ENCODE measurements at places on chromosomes 5 and 9.

DNA sequence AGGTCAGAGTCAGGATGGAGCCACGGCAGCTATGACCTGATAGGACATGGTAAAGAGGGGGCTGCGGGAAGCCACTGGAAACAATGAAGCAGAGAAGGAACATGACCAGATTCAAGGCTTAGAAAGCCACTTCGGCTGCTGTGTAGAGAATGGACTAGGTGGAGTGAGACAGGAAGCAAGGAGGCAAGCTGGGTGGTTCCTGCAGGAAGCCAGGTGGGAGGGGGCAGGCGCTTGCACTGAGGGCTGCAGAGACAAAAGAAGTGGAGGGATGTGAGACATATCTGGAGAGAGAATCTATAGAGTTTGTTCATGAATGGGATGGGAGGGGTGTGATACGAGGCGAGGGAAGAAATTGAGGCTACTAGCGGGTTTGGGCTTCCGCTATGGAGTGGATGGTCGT lies 19.0 kb upstream of the N4BP3 start:
- no peak for DNase-seq

GRCh38 chr9:17135295-17136160 lies 688 bp downstream of the CNTLN start:
- peak; percentile 48 for DNase-seq

GRCh38 chr5:5309645-5310044 lies 112.8 kb upstream of the ICE1 start:
- no peak for DNase-seq

GRCh38 chr5:157993986-157994691 lies 135.2 kb upstream of the CLINT1 start:
- no peak for DNase-seq

GRCh38 chr9:21747175-21747574 lies 55.3 kb upstream of the MTAP start:
- no peak for DNase-seq

GRCh38 chr5:157677931-157678330 lies 6.6 kb downstream of the C5orf52 start:
- no peak for DNase-seq

- DNase-seq: no peak
These were observed 96.4 kb downstream of the GNAQ start for GRCh38 chr9:77935211-77935610.

DNA sequence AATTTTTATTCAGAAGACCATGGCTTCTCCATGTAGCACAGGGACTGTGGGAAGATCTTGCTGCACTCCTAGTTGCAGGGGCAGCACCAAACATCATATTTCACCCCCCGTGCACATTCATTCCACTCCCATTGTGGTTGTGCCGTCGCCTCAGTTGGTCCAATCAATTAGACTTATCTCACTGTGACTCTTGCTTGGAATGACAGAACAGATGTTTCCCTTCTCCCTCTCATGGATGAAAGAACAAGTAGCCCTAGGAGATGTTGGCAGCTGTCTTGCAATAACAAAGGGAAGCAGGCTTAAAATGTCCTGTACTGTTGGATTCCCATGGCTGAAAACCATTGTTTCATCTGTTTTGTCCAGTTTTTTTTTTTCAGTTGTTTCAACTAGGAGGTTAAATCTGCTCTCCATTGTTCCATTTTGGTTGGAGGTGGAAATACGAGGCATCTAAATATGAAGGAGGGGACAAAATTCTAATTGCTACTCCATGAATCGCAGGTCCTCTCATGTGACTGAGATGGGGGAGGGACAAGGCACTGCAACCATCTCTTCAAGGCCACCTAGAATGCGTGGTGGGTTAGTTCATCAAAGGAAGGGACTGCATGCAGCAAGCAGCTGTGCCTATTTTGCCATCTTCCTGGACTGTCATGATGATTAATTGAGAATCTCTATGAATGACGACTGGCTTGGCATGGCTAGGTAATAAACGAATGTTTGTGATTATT lies 214.4 kb downstream of the NSG2 start:
- DNase-seq: no peak

- no peak for DNase-seq
These were observed 92.8 kb upstream of the EPB41L4A start for GRCh38 chr5:112511920-112512319.

GRCh38 chr9:127545196-127546124 lies 66.6 kb upstream of the STXBP1 start:
- DNase-seq: peak; percentile 74

DNA sequence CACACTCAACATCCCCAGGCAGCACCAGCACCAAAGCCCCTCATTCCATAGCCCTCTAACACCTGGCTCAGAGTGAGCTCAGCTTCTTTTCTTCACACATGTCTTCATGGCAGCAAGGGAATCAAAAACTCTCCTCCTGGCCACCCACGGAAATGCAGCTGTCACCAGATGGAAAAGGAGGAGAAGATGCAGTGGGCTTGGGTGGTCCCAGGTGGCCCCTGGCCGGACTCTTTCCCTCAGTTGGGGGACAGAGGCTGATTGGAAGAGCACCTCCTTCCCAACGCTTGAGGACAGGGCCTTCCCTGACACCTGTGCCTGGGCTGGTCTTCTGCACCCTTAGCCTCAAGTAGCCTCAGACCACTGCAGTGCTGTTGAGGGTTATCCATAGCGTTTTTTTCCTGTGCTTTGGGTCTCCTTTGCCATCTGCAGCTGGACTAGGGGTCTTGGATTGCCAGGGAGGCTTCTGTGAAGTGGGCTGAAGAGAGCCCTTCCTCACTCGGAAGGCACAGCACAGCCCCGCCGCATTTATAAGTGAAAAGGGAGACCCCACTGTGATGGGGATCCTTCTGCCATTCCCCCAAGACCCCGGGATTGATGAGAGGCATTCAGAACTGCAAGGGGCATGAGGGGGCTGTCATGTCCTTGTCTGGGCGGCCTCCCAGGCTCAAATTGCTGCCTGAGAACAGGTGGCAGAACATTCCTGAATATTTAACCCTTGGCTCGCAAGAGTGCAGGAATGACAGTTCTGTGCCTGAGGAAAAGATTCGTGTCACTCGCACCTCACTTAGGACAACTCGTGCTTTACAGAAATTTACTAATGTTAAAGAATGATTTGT lies 200.0 kb downstream of the AUH start:
- no peak for DNase-seq

DNA sequence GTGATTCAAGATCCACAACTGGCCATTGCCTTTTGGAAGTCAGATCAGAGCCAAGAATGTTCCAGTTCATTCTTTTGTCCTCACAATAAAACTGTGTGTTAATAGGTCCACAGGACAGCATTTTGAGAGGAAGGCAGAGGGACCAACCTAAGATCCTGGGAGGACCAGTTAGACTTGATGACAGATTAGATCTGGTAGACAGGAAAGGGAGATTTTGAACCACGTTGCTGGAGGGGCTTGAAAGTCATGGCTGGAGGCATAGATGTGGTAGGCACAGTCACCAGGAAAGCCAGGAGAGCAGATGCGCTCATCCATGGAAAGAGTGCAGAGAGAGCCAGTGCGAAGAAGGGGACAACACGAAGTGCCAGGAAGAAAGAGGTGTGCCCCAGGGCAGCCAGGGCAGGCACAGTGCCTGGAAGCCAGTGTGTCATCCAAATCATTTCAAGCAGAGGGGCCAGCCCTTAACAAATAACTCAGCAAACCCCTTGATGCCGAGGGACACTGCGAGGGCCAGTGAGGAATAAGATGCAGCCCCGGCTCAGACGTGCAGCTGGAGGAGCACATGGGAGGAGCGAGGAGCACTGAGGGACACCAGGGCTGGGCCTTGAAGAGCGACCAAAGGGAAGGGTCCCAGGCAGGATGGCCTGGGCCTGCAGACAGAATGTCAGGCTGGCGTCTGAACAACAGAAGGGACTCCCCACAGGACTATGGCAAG lies 12.8 kb upstream of the SLC2A8 start:
- no peak for DNase-seq

DNA sequence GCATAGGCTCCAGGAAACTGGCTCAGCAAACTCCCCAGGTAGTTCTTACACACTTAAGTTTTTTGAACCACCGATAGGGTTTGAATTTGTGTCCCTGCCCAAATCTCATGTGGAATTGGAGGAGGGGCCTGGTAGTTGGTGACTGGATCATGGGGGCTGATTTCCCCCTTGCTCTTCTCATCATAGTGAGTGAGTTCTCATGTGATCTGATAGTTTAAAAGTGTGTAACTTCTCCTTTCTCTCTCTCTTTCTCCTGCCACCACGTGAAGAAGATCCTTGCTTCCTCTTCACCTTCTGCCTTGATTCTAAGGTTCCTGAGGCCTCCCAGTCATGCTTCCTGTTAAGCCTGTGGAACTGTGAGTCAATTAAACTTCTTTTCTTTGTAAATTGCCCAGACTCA lies 22.4 kb upstream of the HACD4 start:
- no peak for DNase-seq

- no peak for DNase-seq
These were observed 96.3 kb downstream of the UNC13B start for GRCh38 chr9:35257986-35258659.

DNA sequence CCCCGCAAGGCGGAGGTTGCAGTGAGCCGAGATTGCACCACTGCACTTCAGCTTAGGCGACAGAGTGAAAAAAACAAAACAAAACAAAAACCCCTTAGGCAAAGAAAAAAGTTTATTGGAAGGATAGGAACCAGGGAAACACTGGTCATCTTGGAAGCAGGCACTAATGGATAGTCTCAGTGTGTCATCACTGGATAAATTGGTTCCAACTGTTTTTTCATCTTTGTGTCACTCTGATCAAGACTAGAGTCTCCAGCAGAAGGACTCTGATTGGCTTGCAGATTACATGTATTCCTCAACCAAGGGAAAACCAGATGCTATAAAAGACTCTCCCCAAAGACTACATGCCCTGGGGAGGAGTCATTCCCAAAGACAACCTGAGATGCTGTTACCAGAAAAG lies 35.0 kb upstream of the HMHB1 start:
- DNase-seq: no peak

DNA sequence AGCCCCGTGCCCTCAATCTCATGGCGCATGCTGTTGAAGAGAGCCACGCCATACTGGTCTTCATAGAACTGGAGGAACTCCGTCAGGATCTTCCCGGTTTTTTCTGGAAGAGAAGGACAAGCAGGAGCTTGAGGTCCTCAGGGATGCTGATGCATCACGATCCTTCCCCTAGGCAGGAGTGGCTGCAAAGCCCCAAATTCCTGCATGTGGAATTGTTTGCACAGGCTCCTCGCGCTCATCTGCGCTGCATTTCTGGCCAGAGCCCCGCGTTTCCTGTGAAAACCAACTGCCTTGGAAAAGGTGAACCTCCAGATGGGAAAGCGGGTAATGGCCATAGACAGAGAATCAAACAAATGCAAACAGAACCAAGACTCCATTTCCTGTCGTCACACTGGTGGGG lies 80.4 kb downstream of the LRSAM1 start:
- DNase-seq: no peak

DNA sequence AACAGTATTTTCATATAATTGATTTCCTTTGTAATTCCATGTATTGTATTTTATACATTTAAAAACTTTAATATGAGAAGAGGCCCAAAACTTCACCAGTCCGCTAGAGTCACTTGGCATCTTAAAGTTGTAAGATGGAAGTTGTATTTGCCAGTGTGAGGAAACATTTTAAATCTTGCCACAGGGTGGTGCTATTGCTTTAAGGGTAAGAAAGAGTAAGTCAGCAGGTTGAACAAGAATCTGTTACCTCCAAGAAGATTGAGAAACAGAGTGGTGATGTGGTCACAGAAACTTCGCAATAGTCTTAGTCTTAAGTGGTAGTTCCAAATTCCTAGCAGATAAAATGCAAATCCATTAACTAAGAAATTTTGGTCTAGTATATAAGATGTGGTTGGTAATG lies 39.8 kb upstream of the RANBP6 start:
- DNase-seq: peak; percentile 74

DNA sequence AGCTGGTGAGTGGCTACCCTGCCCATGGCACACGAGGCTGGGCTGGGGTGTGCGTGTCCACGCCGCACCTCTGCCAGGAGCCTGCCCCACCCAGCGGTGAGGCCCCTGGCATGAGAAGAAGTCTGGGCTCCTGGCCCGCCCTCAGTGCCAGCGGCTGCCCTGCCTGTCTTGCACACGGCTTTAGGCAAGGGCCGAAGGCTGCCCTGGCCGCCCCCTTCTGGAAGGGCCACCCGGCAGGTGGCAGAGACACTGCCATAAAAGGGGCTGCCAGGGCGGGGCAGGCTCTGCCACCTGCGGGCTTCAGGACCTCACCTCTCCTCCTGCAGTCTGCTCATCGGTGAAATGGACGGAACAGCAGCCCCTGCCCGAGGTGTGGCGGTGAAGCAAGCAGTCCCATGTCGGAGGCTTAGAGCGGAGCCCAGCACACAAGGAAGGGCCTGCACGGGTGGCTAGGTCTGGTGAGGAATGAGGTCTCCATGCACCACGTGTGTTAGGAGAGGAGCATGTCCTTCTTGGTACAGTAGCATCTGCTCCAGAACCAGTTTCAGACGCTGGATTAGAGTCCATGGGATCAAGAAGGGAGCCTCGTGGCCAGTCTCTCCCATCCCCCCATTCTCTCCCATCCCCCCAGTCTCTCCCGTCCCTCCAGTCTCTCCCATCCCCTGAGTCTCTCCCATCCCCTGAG lies 34.8 kb upstream of the TMEM250 start:
- DNase-seq: no peak

GRCh38 chr5:137201876-137202275 lies 297.2 kb downstream of the SPOCK1 start:
- no peak for DNase-seq

DNA sequence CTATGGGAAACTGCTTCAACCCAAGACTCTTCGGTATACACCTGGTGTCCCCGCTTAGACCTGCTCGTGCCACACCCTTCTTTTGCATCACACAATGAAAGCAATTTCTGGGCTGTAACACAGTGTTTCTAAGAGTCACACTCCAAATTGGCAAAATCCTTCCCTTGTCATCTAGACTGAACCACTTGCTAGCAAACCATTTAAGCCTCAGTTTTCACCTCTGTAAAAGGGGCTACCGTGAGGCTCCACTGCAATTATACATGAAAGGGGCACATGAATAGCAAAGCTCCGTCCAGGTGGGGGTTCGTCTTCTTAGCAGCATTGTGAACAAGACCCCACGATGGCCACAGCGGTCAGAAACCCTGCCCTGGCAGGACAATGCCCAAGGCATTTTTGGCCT lies 166.8 kb downstream of the PAX5 start:
- DNase-seq: no peak

GRCh38 chr5:38479315-38479904 lies 77.0 kb downstream of the LIFR start:
- no peak for DNase-seq

DNA sequence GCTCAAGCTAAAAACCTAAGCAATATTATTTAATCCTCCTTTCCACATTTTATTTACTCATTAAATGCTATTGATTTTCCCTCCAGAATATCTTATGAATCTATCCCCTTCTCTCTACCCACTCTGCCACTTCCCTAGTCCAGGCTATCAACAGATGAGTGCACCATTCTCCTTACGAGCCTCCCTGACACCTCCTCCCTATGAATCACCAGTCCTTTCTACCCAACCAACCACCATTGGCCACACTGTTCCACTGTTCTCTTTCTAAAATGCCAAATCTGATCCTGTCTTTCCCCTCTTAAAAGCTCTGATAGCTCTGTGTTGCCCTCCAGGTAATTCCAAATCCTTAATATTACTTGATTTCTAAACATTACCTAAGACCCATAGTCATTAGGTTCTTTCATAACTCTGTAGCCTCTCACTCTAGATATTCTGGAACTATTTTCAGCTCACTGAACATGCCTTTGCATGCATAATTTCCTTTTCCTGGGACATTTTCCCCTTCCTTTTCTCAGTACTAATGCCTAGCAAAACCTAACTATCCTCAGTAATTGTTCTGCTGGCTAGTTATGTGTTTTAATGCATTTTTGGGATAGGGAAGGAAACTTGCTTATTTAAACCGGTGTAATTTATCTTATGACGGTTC lies 126.3 kb downstream of the UNC13B start:
- no peak for DNase-seq

All from NCI-H774 (cell line).